ENCODE measurements at places on chromosomes 5 and 9.

DNA sequence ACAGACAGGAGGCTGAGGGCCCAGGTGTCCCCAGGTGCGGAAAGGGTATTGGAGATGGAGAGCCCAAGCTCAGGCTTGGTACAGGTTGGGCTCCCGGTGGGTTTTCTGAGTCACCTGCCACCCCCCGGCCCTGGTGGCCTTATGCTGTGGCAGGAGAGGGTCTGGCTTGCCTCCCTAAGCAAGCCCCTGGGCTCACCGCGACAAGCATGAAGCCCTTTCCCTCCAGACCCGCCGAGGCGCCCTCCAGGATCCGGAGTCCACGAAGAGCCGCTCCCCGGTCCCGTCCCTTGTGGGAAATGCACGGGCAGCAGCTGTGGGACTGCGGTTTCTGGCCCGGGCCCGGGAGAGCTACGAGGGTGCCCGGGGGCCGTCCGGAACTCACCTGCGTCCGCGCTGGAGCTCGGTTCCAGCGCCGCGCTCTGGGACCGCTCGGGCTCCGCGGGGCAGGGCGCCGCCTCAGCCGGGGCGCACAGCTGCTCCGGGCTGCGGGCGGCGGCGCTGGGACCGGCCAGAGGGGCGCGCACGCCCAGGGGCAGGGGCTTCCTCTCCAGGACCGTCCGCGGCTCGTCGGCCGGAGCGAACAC lies 757 bp downstream of the SAPCD2 start:
- DNase-seq = no peak

DNA sequence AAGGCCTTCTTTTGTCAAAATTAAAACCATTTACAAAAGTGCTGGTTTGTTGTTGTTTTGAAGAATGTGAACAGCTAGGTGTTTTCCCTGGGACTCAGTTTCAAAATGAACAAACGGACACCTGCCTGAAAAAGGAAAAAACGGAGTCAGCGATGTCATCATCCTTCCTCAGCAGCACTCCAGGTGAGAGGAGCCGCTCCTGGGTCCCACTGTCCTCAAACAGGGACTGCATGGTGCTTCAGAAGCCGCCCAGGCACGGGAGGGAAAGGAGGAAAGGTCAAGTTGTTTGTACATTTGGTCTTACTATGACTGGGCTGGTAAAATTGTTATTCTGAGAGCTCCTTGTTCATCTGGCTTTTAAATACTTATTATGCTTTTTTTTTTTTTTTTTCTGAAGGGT lies 69.0 kb upstream of the ZSWIM6 start:
- DNase-seq = no peak

DNA sequence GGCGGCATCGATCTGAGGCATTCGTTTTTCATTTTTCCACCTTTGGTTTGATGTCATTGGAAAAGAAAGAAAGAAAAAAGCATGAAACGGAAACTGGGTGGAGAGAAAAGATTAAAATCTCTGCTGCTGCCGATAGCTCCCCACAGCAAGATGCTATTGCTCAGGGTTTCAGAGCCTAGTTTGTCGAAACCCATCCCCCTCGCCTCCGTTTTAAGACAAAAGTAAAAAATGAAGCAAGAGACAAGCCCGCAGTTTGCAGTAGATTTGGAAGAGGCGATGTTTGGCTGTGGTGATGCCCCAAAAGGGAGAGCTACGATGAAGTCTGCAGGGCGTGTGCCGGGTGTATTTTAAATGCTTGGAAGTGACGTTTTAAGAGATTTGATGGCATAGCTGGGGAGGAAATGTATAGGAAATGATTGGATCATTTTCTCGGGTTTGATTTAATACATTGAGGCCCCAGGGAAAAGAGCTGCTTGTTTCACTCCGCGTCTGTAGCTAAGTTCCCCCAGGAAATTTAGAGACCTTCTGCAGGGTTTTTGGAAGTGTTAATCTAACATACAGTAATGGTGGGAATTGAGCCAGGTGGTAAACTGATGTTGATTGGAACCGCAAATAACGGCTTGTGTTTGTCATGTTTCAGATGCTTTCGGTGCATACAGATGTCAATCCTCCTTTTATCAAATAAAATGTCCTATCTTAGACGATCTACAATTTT lies 909 bp downstream of the NDFIP1 start:
- DNase-seq = no peak

GRCh38 chr5:59212596-59212995 lies 629.7 kb downstream of the RAB3C start:
- DNase-seq = no peak

DNA sequence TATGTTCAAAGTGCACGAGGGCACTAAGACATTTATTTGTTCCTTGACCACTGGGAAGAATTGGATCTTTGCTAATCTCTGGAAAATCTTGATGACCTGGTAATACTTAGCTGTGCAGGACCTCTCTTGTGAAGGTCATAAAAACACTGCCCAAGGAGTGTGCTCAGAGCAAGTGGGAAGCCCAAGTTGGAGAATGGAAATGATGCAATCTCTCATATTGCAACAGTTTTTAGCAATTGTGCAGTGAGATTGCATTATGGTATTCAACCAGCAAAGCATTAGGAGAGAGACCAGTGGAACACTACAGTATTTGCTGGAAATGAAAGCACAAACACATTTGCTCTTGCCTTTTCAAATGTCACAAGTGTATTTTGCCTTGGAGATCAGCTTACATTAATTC lies 34.5 kb downstream of the TXNDC8 start:
- DNase-seq = no peak

DNA sequence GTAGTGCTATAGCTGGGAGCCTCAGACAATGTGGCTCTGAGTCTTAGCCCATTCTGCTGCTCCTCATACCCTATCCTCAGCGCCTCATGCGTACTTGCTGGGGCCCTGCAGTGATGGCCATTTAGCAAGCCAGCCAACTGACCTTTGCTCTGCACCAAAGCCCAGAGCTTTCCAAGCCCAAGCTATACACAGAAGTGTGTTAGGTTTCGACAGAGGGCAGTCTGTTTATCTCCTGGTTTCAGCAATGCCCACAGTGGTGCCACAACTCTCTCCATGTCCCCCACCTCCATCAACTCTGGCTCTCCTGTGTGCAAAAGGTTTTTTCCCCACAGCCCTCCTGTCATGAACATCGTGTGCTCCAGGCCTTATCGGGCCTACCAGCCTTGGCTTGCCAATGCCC lies 16.9 kb downstream of the GNG10 start:
- DNase-seq = no peak

DNA sequence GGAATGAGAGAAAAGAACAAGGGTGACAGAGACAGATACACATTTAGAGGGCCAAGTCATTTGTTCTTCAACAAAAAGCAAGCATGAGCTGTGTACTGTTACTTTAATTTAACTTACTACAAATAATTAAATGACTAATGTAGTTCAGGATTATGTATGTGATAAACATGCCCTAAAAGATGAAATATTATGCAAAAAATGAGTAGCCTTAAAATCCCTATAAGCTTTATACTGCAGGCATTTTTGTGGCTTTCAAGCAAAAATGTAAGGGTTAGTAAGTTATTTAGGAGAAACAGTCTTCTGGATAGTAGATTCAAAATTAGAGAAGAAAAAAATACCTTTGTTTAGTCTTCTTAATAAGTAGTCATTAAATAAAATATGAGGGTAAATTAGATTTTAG lies 431.2 kb downstream of the CSNK1G3 start:
- no peak for DNase-seq

DNA sequence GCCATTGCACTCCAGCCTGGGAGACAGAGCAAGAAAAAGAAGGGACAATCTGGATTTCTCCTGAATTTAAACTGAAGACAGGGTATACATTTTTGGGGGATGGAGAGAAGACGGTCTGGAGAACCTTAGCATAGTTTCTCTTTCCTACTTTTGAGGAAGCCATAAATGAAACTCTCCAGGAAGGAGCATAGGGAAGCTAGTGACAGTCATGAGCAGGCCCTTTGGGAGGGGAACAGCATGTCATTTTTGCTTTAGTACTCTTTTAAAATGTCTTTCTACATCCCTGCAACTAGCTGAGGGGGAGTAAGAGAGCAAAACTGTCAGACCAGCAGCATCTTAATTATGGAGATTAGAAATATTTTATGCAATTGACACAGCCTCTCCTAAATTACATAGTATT lies 8.2 kb upstream of the SLC44A1 start:
- no peak for DNase-seq

- no peak for DNase-seq
These were observed 2.0 kb upstream of the TRIM14 start for GRCh38 chr9:98121058-98121457.
